ENCODE measurements at places on chromosomes 16 and 17.
A peak's percentile ranks its signal among the peaks of the same experiment; 100 is the strongest.

DNA sequence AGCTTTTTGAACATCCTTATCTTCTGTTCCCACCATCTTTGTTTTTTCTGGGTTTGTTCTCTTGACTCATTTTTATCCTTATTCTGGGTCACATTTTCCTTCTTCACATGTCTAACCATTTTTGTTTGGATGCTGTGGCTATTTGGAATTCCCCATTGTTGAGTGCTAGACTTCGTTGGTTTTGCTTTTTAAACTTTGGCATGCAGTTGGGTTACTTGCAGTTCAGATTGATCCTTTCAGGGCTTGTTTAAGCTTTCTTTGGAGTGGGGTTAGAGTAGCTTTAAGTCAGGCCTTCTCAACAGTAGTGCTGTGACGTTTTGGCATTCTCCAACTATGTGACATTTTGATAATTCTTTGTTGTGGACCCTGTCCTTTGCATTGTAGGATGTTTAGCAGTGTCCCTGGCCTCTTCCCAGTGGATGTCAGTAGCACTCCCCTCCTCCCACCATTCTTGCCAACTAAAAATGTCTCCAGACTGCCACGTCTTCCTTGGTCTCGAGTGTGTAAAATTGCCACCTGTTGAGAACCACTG lies 21.1 kb downstream of the PRMT7 start:
- DNase-seq: peak; percentile 37

DNA sequence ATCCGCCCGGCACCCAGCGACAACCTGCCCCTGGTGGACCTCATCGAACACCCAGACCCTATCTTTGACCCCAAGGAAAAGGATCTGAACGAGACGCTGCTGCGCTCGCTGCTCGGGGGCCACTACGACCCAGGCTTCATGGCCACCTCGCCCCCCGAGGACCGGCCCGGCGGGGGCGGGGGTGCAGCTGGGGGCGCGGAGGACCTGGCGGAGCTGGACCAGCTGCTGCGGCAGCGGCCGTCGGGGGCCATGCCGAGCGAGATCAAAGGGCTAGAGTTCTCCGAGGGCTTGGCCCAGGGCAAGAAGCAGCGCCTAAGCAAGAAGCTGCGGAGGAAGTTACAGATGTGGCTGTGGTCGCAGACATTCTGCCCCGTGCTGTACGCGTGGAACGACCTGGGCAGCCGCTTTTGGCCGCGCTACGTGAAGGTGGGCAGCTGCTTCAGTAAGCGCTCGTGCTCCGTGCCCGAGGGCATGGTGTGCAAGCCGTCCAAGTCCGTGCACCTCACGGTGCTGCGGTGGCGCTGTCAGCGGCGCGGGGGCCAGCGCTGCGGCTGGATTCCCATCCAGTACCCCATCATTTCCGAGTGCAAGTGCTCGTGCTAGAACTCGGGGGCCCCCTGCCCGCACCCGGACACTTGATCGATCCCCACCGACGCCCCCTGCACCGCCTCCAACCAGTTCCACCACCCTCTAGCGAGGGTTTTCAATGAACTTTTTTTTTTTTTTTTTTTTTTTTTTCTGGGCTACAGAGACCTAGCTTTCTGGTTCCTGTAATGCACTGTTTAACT lies 1.0 kb downstream of the NOG start:
- DNase-seq: no peak

DNA sequence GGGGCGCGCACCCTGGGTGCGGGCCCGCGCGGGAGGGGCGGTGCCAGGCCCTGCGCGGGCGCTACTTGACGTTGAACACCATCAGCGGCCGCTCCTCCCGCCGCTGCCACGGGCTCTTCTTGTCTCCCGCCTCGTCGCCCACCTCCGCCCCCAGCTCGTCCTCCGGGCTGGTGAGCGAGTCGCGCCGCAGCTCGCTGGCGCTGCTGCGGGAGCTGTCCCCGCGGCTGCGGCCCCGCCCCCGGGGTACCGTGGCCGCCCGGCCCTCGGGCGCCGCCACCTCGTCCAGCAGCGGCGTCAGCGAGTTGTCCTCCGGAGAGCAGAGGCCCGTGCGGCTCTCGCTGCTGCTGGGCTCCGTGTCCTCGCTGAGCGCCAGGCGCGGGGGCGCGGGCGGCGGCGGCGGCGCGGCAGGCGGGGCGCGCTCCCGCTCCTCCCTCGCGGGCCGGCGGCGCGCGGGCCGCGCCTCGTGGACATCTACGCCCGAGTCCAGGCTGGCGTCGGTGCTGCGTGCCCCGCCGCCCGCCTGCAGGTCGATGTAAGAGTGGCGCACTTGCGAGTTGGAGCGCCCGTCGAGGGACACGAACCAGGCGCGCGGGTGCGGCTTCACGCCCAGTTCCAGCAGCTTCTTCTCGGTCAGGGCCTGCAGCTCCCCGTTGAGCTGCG lies 8.7 kb downstream of the GRN start:
- no peak for DNase-seq

- DNase-seq: no peak
Observed at GRCh38 chr16:81457326-81458133, 12.9 kb downstream of the CMIP start.

- no peak for DNase-seq
Observed at GRCh38 chr16:54897930-54898329, 32.7 kb upstream of the IRX5 start.

DNA sequence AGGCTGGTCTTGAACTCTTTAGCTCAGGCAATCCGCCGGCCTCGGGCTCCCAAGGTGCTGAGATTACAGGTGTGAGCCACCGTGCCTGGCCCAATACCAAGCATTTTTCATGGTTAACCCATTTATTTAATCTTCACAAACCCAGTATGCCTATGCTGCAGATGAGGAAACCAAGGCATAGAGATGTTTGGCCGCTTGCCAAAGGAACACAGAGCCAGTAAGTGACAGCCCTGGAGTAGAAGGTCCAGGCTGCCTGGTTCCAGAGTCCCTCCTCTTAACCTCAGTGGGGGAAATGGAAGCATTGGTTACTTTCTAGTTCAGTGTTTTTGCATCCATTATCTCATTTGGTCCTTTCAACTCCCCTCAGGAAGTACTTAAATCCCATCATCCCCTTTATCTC lies 15.3 kb upstream of the ARL5C start:
- no peak for DNase-seq

DNA sequence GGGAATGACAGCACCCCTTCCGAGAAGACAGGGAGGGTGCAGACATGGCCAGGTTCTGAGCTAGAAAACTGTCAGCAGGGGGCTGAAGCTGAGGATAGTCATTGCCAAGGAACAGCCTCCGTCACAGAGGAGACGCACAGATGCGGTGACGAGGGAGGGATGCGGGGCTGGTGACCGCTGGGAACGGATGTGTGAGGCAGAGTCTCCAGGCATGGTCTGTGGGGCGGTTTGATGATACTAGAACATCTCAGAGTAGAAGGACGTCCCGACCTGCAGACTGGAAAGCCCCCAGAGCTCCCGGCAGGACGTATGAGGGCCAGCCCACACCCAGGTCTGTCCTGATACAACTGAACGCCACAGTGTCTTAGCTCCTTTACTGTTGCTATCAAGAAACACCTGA lies 1.8 kb upstream of the CSNK1D start:
- no peak for DNase-seq

- DNase-seq: no peak
Observed at GRCh38 chr16:70749681-70750601, 51.0 kb downstream of the VAC14 start.

- DNase-seq: no peak
Observed at GRCh38 chr16:53770641-53771040, 66.7 kb downstream of the FTO start.

GRCh38 chr17:57097832-57098421 lies 12.9 kb downstream of the AKAP1 start:
- DNase-seq: no peak

DNA sequence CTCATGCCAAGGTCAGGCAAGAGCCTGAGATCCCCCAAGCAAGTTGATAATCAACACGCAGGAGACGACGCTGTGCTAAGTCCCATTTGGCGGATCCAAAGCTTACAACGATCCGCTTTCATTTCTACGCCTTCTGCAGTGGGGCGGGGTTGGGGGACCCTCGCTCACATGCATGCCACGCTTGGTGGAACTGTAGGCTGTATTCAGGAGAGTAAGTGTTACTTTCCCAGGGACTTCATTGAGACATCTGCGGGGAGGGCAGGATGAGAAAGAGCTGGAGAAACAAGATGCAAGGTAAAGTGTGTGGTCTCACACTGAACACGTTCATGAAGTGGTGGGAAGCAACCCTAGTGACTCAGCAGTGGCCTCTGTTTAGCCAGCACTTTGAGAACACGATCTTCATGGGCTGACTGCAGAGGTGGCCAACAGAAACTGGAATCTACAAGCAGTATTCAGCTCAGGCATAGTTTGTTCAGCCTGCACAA lies 100.5 kb downstream of the XYLT1 start:
- DNase-seq: no peak

DNA sequence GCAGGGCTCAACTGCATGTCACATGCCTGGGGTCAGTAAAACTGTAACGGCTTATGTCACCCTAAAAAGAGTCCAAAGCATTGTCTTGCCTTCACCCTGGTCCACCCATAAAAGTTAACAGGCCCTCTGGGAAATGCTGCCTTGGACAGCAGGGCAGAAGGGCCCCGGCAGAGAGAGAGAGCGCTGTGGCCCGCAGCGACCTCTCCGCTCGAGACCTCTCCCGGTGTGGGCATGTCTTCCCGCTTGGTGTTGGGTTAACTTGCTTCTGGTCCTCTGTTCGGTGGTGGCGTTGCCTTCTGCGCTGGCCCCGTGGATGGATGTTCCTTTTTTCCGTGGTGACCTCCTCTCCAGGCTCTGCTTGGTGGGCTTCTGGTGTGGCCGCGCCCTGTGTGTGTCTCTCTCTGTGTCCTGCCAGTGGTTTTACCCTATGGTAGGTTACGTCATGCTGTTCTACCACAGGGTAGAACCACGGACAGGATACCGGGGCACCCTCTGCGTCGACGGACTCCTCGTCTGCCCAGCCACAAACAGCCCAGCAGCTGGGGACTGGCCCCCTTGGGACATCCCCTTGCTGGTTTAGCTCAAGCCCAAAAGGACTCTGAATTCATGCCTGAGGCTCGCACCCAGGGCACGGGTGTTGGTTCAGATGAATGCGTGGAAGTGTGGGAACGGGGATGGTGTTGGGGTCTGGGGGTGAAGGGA lies 18.3 kb upstream of the CLEC18A start:
- no peak for DNase-seq

DNA sequence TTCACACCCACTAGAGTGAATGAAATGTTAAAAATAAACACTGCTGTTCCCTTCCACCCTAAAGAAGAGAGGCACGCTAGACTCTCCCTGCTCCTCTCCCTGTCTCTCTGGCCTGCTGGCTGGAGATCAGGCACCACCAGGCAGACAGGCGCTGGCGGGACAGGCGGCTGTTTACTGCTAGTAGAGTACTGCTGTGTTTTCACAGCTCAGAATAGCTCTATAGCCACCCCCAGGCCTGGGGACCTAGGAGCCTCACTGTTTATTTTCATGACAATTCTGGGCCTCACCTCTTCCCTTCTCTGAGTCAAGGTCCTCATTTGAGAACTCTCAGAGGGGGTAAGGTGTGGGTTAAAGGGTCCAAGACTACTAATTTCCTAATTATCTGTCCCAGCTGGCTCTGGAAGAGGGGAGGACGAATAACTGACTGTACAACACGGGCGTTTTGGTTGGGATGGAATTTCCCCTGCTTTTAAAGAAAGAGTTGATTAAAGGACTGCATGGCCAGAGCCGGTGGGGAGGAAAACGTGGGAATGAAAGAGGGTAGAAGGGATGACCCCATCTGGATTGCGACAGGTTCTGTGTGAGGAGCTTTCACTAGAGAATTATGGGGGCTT lies 9.0 kb upstream of the G6PC1 start:
- no peak for DNase-seq

DNA sequence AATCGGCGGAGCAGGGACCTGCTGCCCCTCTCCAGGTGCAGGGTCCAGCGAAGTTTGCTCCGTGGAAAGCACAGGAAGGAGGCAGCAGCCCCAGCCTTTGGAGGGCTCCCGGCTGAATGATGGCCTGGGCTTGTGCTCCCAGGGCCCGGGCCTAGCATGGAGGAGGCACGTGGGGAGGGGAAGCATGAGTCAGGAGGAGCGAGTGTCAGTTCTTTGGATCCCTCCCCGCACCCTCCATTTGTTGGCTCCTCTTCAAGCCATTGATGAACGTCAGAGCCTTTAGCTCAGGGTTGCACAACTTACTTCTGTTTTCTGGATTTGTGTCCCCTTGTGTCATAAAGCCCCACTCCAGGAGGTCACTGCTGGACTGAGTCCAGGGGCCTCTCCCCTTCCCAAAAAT lies 25.8 kb downstream of the TTYH2 start:
- no peak for DNase-seq

- no peak for DNase-seq
Observed at GRCh38 chr16:1076801-1077576, 4.4 kb downstream of the SSTR5 start.

DNA sequence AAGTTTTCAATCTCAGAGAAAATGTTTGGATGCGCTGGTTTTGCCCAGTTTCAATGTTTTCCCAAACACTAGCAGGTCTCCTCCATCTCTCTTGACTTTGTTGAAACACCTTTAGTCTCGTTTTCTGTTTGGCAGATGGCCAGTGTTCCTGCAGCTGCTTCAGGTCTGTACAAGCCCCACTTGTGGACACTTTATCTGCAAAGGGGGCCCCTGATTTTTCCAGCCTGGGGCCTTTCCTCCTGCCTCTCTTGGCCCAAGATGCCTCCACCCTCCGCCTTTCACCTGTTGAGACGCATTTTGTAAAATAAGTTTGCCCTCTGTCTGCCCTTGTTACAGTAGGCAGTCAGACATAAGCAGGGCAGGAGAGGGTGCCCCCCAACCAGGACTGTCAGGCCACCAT lies 21.8 kb upstream of the PRM1 start:
- no peak for DNase-seq

- DNase-seq: peak; percentile 93
Observed at GRCh38 chr16:14378131-14378551, 251.9 kb downstream of the PARN start.

DNA sequence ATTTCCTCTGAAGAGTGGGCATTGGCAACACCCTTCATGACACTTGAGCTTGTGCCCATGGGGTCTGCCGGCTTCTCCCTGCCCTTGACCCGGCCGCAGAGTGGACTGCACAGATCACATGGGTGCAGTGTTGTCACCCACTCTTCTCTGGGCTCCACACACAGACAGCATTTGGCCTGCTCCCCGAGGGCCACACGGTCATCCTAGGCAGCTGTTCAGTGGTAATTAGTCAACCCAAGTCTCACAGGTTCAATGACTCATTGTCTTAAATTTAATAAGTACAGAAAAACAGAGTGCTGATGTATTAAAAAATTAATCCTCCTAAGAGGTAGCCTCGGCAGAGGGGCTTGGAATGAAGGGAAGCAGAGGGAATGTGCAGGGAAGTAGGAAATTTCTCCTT lies 204.8 kb downstream of the MSI2 start:
- no peak for DNase-seq

- no peak for DNase-seq
Observed at GRCh38 chr17:3719265-3719664, 4.4 kb upstream of the HASPIN start.

- DNase-seq: no peak
Observed at GRCh38 chr17:45749831-45750335, 34.2 kb upstream of the CRHR1 start.
